H7 (cell line): ENCODE measurements at places on chromosomes 1 and 21.

DNA sequence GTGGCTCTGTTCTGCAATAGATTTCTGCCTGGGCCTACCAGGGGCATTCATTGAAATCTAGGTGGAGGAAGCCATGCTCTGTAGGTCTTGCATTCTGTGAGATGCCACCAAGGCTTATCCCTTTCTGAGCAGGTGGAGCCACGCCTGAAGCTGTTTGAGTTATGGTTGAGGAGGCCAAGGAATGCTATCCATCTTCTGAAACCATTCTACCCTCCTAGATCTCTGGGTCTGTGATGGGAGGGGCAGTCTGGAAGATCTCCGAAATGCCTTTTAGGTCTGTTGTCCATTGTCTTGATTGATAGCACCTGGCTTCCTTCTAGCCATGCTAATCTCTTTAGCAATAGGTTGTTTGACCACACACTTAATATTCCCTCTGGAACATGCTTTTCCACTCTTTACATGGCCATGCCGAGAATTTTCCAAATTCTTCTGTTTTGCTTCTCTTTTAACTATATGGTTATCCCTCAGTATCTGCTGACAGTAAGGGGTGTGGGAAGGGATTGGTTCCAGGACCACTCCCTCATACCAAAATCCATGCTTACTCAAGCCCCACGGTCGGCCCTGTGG, 45.2 kb downstream of the AK4 start:
- DNase-seq: no peak

- DNase-seq: no peak
These were observed 271.7 kb downstream of the DUSP10 start for GRCh38 chr1:221470000-221470698.

DNA sequence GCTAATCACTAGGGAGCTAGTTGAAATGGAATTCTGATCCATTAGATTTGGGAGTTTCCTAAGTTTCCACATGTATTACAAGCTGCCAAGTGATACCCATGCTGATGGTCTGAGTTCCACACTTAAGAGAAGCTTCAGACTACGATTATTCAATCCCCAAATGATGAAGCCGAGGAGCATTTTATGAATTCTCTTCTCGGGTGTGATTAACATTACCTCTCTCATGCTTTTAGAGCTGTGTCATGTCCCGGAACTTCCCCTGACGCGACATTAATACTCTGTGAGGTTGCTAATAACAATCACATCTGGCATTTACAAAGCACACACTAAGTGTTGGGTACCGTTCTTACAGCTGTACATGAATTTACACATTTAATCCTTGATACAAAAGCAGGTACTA, 63.0 kb downstream of the KCNJ15 start:
- no peak for DNase-seq

GRCh38 chr1:39094685-39095084, 68.5 kb downstream of the NDUFS5 start:
- DNase-seq: no peak

DNA sequence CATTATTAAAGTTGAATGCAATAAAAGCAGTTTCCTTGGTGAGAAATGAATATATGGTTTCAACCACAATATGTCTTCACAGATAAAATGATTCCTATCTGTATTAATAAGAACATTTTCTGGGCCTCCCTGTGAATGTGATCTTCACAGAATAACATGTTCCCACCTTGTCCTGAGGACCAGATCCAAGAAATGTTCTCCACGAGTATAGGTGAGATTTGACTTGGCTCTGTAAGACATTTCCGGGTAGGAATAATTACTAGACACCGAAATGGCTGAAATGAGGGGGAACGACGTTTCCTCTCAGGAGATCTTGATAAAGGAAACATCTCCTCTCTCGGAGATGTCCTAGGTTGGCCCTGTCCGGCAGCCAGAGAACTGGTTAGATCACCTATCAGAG, 61.4 kb downstream of the CLIC6 start:
- DNase-seq: no peak

GRCh38 chr1:161359291-161359690, 8.4 kb downstream of the CFAP126 start:
- no peak for DNase-seq

- DNase-seq: no peak
These were observed 12.2 kb upstream of the TRNP1 start for GRCh38 chr1:26981146-26981846.

GRCh38 chr1:42957880-42958487, 684 bp downstream of the SLC2A1 start:
- peak; percentile 98 for DNase-seq

GRCh38 chr1:186654741-186655140, 25.5 kb downstream of the PTGS2 start:
- DNase-seq: no peak
